ENCODE measurements at places on chromosomes 1 and 21.
A peak's percentile ranks its signal among the peaks of the same experiment; 100 is the strongest.

DNA sequence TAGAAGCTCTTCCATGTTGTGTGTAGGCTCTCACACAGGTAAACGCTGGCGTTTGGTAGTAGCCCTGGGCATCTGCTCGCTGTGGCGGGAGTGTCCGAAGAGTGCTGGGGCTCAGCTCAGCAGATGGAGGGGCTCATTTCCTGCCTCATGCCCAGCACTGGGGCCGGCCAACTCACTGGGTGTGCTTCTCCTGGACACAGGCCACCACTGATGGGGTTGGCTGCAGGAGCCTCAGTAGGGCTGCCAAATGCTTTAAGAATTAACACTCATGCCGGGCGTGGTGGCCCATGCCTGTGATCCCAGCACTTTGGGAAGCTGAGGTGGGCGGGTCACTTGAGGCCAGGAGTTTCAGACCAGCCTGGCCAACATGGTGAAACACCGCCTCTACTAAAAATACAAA lies 20.9 kb downstream of the UQCRHL start:
- no peak for DNase-seq

DNA sequence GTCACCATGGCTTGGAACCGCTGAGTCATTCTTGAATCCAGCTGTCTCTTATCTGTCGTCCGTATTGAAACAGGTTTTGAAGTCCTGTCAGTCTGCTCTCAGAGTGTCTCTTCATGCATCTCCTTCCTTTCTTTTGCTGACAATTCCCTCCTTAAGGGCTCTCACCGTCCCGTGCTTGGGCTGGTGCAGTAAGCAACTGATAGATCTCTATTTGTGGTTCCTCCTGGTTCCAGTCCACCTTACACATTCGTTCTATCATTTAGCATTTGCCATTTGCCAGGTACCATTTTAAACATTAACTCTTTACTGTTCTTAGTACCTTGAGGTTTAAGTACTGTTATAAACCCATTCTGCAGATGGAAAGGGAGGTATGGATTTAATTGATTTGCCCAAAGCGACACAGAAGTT lies 88.9 kb downstream of the DYRK1A start:
- DNase-seq = no peak

DNA sequence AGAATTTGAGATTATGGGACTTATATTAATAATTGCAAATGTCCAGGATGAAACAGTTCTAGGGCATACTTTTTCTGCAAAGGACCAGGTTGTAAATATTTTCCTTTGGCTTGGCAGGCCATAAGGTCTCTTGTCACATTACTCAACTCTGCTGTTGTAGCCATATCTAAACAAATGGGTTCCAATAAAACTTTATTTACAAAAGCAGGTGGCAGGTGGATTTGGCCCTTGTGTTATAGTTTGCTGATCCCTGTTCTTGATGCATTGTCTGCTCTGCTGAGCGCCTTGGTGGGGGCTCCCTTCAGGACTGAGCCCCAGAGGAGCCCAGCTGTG lies 258.5 kb downstream of the FOXD2 start:
- DNase-seq = peak; percentile 26

GRCh38 chr1:39668111-39668510 lies 3.8 kb downstream of the NT5C1A start:
- no peak for DNase-seq

GRCh38 chr1:206930210-206930798 lies 8.6 kb upstream of the FCMR start:
- no peak for DNase-seq

DNA sequence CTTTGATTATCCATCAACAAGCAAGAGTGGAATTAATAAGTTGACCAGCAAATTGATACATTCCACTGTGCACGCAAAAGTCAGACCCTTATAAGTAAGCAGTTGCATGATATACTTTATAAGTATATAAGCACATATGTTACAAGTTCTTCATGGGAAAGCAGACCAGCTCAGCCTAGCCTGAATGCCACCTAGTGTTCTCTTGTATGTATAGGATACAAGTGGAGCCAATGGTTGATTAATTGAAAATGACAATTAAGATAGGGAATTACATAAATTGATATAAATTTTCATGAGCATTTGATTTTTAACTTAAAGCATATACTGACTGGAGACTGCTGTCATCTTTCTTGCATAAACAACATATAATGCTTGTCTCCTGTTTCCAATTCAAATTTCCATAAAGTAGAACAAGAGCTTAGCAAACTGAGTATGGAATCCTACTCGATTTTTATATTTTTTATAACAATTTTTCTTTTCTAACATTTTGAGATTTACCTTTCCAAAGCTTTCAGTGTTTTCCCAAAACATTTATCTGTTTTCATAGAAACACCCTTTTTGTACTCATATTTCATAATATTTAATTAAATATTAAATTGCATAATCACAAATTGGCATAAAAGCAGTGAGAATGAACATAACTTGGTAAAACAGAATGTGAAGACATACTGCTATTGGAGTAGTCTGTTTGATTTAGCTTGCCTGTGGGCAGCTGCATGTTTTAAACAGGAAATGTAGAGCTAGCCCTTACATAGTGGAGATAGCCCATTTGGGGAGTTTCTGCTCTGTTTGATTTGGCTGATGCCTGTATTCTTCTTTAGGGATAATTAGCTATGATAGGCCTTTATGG lies 62.8 kb downstream of the MAGI3 start:
- no peak for DNase-seq

DNA sequence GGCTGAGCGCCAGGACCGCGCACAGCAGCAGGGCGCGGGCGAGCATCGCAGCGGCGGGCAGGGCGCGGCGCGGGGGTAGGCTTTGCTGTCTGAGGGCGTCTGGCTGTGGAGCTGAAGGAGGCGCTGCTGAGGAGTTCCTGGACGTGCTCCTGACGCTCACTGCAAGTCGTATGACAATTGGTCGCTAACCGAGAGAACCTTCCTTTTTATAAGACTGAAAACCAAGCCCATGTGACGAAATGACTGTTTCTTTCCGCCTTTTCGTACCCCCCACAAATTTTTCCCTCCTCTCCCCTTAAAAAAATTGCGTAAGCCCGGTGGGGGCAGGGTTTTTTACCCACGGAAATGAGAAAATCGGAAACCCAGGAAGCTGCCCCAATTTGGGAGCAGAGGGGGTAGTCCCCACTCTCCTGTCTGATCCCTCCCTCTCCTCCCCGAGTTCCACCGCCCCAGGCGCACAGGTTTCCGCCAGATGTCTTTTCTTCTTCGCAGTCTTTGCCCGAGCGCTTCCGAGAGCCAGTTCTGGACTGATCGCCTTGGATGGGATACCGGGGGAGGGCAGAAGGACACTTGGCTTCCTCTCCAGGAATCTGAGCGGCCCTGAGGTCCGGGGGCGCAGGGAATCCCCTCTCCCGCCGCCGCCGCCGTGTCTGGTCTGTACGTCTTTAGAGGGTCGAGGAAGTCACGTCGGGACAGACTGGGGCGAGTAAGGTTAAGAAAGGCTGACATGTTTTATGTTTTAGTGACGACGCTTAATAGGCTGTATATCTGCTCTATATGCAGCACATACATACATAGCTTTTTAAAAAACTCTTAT lies at the start of gene PTGS2:
TSS of gene PTGS2 (minus strand) at position 179 of the 817 bp plus-strand sequence. CDS start at position 46, 133 bp downstream.
- peak; percentile 4 for DNase-seq

GRCh38 chr1:32501865-32502264 lies 37.0 kb downstream of the ZBTB8B start:
- DNase-seq = peak; percentile 91

GRCh38 chr1:30615076-30615795 lies 108.1 kb downstream of the MATN1 start:
- no peak for DNase-seq

GRCh38 chr1:3500265-3500835 lies 45.9 kb downstream of the ARHGEF16 start:
- DNase-seq = no peak

GRCh38 chr1:37474046-37474696 lies at the start of gene ZC3H12A:
TSS of gene ZC3H12A (plus strand) at chr1:37474580. CDS start at chr1:37475497, 917 bp downstream.
- DNase-seq = no peak

DNA sequence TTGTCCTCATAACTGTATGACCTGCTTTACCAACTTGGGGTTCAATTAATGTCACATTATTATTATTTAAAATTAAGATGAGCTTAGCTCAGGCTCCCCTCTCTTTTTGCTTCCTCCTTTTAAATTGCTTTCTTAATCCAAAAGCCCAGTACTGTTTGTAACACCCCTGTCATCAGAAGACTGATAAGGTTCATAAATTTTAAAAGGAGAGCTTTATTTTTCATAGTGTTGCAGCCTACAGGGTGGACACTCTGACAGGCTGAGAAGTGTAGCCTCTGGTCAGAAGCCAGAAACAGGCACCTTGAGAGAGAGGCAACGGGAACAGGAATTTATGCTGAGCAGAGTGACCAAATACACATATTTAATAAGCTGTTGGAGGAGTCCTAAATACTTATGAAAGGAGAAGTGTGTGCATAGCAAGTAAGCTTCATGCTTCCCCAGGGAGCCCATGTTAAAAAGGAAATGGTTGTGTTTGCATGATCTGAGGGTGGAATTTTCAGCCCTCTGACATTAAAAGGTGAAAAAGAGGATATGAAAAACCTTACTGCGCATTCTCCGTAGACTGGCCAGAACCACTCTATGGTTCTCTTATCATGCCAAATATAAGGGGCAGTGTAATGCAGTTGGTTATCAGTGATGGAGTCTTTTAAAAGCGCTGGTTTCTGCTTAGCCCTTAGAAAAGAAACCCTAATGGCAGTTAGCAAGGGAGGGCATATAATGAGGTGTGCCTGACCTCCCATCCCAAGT lies 30.5 kb upstream of the FGGY start:
- DNase-seq = no peak

GRCh38 chr1:160432371-160432786 lies 32.0 kb downstream of the VANGL2 start:
- no peak for DNase-seq

DNA sequence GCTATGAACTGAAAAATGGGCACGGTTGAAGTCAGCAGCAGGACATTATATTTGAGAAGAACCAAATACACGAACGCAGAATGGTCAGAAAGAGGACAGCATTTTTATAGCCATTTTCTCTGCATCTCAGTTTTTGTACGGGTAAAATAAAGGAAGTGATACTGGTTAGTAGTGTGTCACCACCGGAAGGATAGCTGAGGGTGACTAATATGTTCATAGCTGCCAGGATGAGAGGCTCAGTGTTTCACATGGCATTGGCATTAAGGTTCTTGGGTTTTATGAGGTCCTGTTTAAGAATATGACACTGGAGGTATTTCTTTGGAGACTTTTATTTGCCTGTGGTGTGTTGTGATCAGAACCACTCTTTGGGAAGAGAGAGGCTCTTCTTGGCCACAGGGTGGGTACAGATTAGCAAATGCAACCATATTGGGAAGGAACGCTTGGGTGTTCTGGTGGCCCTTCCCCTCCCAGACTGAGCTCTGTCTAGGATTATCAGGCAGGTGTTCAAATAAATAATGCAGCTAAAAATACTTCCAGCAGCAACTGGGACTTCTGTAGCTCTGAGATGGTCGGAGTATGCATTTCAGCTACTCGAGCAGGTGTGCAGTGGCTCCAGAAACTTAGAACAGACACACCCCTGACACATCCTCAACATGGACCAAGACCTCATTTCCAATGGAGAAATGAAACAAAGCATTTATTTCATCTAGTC lies 158.2 kb downstream of the PBX1 start:
- DNase-seq = no peak

- no peak for DNase-seq
These were observed 61.3 kb downstream of the RHBG start for GRCh38 chr1:156430303-156430702.

DNA sequence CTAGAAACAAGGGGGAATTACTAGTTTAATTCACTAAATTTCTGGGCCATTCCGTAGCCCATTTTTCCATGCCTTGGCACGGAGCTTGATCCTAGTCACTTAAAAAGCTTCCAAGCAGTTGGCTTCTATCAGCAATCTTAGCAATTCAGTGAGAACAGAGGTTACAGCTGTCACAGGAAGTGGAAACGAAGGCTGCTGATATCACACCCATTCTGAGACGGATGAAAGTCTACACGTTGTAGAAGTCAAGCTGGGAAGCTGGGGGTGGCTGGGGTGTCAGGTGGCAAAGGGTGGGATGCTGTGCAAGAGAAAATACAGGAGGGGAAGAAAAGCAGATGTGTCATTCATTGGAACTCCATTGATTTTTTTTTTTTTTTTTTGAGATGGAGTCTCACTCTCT lies 11.8 kb upstream of the STMN1 start:
- no peak for DNase-seq

GRCh38 chr1:156667610-156667967 lies 9.6 kb downstream of the NES start:
- DNase-seq = no peak

- DNase-seq = peak; percentile 43
These were observed 30.8 kb downstream of the TRIM67 start for GRCh38 chr1:231192620-231193163.

DNA sequence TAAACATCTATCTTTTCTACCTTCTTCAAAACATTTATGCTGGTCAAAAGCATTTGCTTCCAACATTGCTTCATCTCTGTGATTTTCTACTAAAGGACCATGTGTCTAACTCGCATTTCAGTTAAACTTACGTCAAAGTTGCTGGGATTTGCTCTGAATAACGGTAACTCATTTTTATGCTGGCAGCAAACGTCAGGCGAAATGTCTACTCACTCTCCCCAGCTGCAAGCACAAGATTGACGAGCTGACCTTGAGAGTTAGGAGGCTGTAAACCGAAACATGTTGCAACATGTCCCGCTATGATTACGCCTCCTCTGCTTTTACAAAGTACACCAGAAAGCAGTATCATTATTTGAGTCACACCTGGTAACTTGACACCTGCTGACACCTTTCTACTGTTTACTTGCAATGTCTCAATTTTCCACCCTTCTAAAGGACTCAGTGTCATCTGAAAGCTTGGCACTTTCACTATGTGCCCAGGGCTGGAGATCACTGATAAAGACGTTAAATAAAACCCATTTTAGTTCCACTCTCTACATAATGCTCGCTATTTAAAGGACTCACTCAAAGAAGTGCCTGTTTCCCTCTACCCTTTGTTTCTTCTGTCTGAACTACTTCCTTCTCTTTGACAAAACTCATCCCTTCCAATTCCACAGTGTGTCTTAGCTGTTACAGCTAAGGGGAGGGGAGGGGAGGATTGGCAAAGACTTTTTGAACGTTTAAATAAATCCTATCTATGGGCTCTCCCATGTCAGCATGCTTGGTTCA lies 111.9 kb downstream of the PTPN14 start:
- DNase-seq = peak; percentile 78

DNA sequence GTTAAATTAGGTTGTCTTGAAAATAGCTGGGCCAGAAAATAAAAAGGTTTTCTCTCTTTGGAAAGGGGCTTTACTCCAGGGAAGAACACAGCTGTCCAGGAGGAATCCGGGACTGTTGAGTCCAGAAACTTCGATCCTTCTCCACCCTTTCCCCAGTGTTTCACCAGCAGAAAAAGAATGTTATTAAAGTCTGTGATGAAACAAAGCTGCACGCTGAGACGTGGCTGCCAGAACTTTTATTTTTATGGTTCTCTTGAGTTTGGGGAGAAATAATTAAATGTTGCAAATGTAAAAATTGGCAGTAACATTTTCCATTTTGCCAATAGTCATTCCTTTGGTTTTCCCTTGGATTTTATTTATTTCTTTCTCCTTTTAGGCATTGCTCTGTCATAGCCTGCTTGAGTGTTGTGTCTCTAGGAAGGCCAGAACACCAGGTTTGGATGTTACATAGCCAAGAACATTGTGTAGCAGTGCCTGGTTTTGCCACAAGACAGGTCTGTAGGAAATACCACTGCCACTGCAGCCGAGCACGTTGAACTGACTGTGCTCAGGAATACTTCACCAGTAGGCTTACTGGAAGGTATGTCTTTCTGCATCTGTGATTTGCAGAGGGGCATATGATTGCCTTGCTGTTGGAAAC lies 87.4 kb downstream of the ROR1 start:
- no peak for DNase-seq

All from LNCaP clone FGC (cell line).